ENCODE measurements at places on chromosomes 5 and 9.

- no peaks in the 10 kb centered on the region for H3K36me3 ChIP-seq
- H3K4me3 ChIP-seq = no peak overlapping the region
- H3K4me1 ChIP-seq = peaks cover 15% of the 10 kb centered on the region
- H3K27ac ChIP-seq = no peak overlapping the region
- no peaks in the 10 kb centered on the region for H3K27me3 ChIP-seq
These were observed 40.9 kb downstream of the SEC61B start for GRCh38 chr9:99262949-99263418.

GRCh38 chr9:36939214-36939613 lies 94.9 kb downstream of the PAX5 start:
- no peaks in the 10 kb centered on the region for H3K36me3 ChIP-seq
- H3K27ac ChIP-seq = no peak overlapping the region
- no peak overlapping the region for H3K4me3 ChIP-seq
- H3K27me3 ChIP-seq = peaks cover 49% of the 10 kb centered on the region
- no peak for DNase-seq

DNA sequence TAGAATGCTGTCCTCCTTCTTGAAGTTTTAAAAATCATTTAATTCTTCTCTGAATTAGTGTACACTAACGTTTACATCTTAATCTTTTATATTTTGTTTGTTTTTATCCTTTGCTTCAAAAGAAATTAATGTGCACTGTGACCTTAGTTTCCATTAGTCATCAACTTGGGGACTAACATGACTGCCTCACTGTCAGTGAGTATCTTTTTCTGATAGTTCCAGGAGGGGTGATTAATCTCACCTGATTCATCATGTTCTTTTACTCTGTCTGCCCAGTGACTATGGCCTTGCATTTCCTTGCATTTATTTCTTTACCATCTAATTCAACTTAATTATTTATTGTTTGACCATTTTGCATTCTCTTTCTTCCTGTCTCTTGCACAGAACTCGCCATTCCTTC lies 33.4 kb upstream of the NR3C1 start:
- no peaks in the 10 kb centered on the region for H3K36me3 ChIP-seq
- DNase-seq = no peak
- no peak overlapping the region for H3K27ac ChIP-seq
- peaks cover 8% of the 10 kb centered on the region for H3K4me1 ChIP-seq

DNA sequence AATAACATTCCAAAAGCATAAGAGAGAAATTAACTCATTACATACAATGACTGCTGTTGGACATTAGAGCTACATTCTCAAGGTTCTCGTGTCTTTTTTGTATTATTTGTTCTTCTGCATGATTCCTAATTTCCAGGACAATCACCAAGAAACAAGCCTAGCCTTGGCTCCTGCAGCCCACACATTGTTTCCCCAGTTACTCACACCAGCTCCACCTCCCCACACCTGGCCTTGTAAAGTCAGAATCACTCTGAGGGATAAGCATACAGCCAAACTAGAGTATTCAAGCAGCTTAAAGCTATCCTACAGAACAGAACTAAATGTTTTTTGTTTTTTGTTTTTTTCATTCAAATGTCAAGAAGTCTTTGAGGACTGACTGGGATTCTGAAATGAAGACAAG lies 189.2 kb downstream of the HINT1 start:
- no peaks in the 10 kb centered on the region for H3K27me3 ChIP-seq
- no peak overlapping the region for H3K27ac ChIP-seq
- H3K36me3 ChIP-seq = no peaks in the 10 kb centered on the region
- no peaks in the 10 kb centered on the region for H3K4me1 ChIP-seq

All from osteoblast (primary cell).